ENCODE measurements at places on chromosomes 4 and X.
A peak's percentile ranks its signal among the peaks of the same experiment; 100 is the strongest.

DNA sequence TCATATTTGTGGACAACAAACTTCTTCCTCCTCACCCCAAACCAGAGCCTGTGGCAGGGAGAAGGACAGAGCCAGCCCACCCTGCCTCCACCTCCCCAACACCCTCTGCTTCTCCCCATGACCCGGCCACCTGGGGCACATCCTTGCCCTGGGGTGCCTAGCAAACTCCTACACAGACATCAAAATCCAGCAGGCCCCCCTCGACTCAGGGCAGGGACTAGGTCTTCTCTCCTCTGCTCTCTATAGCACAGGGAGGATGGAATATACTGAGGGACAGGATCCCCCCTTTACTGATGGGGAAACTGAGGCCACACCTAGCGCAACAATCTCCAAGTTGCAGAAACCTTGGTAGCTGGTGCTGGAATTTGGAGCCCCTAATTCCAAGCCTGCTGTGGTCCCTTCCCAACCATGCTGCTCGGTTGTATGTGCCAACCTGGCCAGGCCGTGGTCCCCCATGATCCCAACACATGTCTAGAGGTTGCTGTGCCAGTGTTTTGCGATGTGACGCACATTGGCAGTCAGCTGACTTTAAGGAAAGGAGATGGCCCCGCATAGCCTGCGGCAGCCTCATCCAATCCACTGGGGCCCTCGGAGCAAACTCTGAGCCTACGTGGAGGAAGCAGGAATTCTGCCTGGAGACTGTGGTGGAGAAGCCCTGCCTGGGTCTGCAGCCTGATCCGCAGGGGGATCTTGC, 53.9 kb upstream of the ADRA2C start:
- no peak for DNase-seq

GRCh38 chrX:44828008-44828605, 15.7 kb upstream of the DUSP21 start:
- DNase-seq = peak; percentile 23

GRCh38 chrX:148284056-148284455, 216.4 kb upstream of the AFF2 start:
- DNase-seq = no peak

GRCh38 chr4:6134612-6135220, 65.6 kb downstream of the JAKMIP1 start:
- DNase-seq = no peak

- no peak for DNase-seq
These were observed 104.6 kb downstream of the PPP1R2C start for GRCh38 chrX:42673301-42673810.

- no peak for DNase-seq
These were observed 7.2 kb downstream of the PGAM4 start for GRCh38 chrX:77962068-77962902.

DNA sequence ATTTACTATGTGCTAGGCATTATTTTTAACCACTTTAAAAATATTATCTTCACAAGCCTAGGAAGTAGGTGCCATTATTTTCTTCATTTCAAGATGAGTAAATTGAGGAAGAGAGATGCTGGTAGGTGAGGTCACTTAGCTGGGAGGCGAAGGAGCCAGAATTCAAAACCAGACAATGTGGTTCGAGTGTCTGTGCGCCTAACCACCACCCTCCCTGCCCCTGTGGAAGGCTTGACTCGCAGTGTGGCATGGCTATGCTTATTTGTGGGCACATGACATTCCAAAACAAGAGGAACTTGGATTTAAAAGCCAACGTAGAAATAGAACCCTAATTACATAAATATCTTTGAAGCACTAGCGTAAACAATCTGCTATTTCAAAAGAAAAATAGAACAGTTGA, 226.6 kb upstream of the PITX2 start:
- DNase-seq = no peak

DNA sequence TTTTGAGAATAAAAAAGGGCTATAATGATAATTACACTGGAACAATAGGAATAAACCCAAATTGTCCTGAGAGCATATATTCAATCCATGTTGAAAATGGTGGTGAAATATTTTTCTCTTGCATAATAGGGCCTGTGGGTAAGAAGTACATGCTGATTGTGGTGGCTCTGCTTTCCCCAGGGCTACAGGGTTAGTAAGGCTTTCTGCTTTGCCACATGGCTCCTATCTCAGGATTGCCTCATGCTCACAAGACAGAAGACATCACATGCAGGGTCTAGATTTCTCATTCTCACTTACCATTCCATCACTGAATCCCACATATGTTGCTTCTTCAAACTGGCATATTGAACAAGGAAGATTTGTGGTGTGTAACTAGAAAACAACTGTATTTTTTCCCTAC, 12.4 kb upstream of the VEGFC start:
- DNase-seq = no peak

DNA sequence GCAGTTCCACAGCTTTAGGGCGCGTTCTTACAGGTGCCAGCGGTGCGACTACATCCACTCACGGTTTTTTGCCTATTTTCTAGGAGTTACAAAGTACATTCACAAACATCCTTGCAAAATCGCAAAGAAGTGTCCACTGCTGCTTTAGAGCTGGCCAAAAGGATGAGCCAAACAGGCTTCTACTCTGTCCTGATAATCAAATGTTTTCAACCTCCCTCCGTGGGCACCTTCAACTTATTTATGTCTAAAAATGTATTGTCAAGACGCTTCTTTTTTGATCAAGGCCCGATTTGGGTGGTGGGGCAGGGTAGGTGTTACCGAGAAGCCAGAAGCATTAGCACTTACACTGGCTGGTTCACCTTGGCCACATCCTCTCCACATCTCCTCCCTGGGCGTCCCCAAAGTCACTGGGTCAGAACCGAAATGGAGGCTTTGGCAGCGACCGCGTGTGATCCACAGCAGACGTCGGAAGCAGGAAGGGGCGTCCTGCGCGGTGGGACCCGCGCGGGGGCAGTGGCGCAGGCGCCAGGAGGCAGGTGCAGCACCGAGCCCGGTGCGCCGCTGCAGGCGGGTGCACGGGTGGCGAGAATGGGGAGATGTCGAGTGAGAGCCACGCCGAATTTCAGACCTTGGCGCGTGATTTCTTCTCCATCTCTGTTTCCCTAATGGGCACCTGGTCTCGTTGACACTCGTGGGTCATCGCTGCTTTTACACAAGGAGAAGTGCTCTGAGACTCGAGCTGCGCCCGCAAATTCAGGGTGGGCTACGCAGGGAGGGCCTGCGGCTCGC, 16.9 kb downstream of the NKX3-2 start:
- no peak for DNase-seq

DNA sequence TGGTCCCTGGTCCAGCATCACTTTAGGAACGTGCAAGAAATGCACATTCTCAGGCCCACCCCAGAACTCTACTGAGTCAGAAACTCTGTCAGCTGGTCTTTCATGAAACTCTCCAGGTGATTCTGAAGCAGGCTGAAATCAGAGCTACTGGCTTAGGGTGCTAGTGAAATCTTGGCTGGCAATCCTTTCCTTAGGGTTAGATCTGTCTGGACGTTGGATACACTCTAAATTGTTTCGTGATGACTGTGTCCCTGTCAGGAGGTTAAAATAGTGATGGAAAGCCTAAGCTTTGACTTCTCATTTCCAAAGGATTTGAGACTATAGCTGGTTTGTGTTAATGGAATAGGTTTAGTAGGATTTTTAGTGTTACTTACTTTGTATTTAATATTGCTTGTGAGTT, 99.1 kb downstream of the ARHGAP10 start:
- no peak for DNase-seq

- no peak for DNase-seq
These were observed 97.3 kb downstream of the EMCN start for GRCh38 chr4:100420571-100420970.

DNA sequence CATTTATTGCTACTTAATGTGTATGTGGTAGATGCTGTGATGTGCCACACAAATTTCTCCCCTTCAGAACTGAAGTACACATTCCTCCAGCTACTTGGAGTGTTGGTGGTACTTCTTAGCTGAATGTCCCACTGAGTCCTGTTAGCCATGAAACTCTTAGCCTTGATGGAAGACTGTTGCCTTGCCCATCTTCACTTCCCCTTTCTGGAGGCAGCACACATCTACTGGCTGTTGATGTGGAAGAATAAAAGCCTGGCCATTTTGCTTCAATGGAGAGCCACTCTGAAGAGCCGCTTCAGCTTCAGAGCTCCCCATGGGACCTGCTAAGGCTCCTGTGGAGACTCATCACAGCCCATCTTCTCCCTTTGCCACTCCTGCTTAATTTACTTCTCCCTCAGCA, 157.7 kb upstream of the PITX2 start:
- no peak for DNase-seq

DNA sequence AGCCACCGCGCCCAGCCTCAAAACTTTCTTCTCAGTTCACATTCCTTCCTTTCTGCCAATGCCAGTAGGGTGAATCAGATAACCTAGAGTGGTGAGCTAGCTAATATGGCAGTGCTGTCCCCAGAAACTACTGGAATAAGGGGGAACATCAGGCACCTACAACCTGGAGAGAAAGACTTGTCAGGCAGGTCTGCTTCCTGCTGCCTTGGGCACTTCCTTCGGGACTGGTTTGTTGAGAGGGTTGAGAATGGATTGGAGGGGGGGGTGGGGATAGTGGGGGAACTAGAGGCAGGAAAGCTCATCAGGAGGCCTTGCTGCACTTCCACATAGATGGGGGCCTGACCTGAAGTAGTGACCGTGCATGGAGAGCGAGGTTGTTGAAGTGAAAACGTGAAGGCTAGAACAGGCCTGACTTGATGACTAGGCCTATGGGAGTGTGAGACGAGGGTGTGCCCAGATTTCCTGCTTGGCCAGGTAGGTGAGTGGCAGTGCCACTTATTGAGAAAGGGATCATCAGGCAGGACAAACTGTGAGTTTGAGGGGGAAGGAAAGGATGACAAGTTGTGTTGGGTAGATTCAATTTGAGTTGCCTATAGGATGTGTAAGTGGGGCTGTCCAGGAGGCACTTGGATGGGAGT, 33.4 kb downstream of the SLC25A5 start:
- no peak for DNase-seq

DNA sequence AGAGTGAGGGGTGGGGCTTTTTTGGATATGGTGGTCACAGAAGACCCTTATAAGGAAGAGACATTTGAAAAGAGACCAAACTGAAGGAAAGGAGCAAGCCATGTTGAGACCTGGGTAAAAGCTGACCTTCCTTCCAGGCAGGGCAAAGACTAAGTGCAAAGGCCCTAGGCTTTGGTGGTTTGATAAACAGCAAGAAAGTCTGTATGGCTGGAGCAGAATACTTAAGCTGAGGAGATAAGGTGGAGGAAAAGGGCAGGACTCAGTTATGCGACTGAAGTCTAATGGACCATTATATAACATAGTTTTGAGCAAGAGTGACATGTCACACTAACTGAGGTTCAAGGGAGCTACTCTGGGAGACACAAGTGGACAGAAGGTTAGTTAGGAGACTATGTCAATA, 20.0 kb downstream of the SH3RF1 start:
- DNase-seq = no peak

DNA sequence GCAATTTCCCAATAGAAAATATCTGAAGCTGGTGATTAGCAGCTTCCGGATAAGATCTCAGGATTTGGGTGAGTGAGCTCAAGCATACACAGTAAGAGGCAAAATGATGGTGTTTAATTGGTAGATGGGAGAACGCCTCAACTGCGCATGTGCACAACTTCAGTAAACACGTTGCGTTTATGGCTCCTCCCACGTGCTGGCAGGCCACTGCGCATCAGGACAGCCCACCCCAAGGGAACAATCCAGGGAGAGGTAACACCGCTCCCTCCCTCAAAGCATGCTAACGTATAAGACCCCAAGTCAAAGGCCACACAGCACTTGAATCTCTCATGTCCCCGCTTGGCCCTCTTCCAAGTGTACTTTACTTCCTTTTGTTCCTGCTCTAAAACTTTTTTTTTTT, 10.3 kb upstream of the CENPU start:
- DNase-seq = no peak

DNA sequence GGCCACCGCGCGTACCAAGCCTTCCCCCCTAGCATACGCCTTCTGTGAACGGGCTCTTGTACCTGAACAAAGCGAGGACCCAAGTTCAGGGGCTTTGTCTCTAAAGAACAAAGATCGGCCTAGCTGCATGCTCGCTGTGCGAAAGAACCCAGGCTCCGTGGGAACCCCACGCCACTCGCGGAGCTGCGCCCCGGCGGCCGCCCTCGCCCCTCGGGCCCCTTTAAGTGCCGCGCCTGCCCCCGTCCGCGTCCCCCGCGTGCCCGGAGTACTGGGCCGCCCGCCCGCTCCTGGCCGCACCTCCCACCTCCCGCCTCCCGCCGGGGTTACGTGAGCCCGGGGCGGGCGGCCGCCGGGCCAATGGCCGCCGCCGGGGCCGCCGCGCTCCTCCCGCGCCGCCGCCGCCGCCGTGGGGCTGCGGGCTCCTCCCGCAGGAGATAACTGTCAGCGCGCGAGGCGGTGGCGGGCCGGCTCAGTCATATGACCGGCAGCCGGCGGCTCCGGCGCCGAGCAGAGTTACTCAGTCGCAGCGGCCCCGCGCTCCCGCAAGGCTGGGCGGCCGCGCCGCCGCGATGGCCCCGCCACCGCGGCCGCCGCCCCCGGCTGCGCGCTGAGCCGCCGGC, at the start of gene FNIP2:
TSS of gene FNIP2 (plus strand) at position 472 of the 620 bp plus-strand sequence. CDS start 187 bp downstream, outside the sequence.
- peak; percentile 31 for DNase-seq

DNA sequence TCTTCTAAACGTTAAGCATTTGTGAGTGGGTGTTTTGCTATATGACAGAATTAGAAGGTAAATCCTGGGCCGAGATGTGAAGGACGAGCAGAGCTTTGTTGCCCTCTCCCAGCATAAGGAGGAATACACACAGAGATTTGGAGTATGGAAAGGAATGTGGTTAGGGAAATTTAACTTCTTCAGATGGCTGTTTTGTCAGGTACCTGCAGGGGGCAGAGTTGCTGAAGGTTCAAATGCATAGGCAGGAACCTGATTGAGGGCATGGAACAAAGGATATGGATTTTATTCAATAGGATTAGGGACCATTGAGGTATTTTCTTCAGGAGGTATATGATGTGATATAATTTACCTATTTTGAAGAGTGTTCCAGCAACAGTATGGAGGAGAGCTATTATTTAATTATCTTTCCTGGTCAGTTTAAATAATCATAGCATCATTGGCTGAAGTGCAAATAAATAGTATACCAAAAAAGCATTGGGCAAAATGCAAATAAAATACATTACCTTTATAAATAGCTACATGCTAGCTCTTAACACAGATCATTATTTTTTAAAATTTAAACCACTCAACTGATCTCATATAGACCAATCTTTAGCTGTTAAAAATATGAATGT, 143.6 kb downstream of the SLIT2 start:
- DNase-seq = no peak

DNA sequence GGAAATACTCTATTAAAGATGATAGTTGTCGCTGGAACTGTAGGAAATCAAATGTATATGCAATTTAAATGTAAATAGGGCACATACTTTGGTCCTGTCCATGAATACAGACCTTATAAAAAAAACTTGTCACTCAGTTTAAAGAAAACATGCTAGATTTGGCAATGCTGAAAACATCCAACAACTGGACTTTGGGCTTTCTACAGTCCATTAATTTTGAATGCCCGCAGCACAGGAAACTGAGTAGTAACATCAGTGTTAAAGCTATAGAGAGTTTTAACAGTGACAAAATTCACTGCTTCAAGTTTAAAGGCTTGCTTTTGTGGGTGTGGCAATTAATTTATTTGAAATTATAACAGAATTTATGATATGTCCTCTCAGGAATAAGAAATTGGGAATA, 578.4 kb downstream of the TRIML1 start:
- DNase-seq = no peak
